Trophoblast cell (in vitro differentiated cells and primary cell): ENCODE measurements at places on chromosomes 13 and 19.
A peak's percentile ranks its signal among the peaks of the same experiment; 100 is the strongest.

GRCh38 chr13:103157016-103157415 is 90.8 kb upstream of the SLC10A2 start:
- peak; percentile 32 for DNase-seq

- no peak for DNase-seq
These were observed 2.4 kb upstream of the KMT2B start for GRCh38 chr19:35715355-35715809.

- DNase-seq = peak; percentile 81
These were observed 13.7 kb upstream of the SCEL start for GRCh38 chr13:77521595-77522367.

- no peak for DNase-seq
These were observed 196.5 kb downstream of the TEX29 start for GRCh38 chr13:111516712-111517640.

GRCh38 chr19:7311911-7312310 is 17.7 kb upstream of the INSR start:
- DNase-seq = no peak

DNA sequence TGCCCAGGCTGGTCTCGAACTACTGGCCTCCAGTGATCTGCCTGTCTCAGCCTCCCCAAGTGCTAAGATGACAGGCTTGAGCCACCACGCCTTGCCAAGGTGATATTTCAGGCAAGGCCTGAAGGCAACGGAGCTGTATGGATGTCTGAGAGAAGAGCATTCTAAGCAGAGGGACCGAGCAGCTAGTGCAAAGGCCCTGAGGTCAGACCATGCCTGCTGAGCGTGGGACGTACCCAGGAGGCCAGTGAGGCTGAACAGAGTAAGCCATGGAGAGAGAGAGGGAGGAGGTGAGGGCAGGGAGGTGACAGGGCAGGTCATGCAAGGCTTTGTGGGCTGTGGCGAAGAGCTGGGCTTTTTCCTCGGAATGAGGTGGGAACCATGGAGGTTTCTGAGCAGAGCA is 3.4 kb upstream of the SLC44A2 start:
- DNase-seq = no peak
